ENCODE measurements at places on chromosomes 16 and 17.

GRCh38 chr17:7014995-7015958 lies 2.9 kb downstream of the RNASEK start:
- peak overlapping the region; percentile 94 for H3K4me3 ChIP-seq
- no peak for DNase-seq
- H3K27ac ChIP-seq = peak overlapping the region; percentile 97
- no peaks in the 10 kb centered on the region for H3K27me3 ChIP-seq
- H3K4me1 ChIP-seq = peaks cover 17% of the 10 kb centered on the region

DNA sequence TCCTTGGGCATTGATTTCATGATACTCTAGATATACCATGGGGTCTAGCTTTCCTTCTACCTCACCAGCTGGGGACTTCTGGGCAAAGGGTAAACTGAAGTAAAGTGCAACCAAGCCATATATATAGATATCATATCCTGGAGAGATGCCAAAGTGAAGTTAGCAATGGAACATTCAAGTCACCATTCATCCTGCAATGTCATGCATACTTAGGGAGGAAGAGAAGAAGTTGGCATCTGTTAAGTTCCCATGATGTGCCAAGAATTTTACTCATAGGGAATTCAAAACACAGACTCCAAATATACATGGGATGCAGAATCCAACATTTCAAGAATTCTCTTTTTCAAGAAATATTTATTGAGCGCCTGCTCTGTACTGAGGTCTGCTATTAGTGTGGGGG lies 399.8 kb downstream of the HS3ST4 start:
- DNase-seq = no peak
- H3K27me3 ChIP-seq = no peaks in the 10 kb centered on the region
- no peaks in the 10 kb centered on the region for H3K4me1 ChIP-seq
- H3K27ac ChIP-seq = no peak overlapping the region
- H3K36me3 ChIP-seq = no peaks in the 10 kb centered on the region

GRCh38 chr16:66401610-66402009 lies 25.5 kb upstream of the BEAN1 start:
- H3K27ac ChIP-seq = no peak overlapping the region
- no peak for DNase-seq
- H3K4me3 ChIP-seq = no peak overlapping the region
- H3K4me1 ChIP-seq = peaks cover under 1% of the 10 kb centered on the region
- H3K36me3 ChIP-seq = no peaks in the 10 kb centered on the region

- no peaks in the 10 kb centered on the region for H3K27me3 ChIP-seq
- no peak for DNase-seq
- H3K4me1 ChIP-seq = no peaks in the 10 kb centered on the region
- H3K27ac ChIP-seq = no peak overlapping the region
- no peaks in the 10 kb centered on the region for H3K36me3 ChIP-seq
These were observed 6.1 kb downstream of the GOT2 start for GRCh38 chr16:58727796-58728568.

- no peaks in the 10 kb centered on the region for H3K36me3 ChIP-seq
- no peak for DNase-seq
- no peaks in the 10 kb centered on the region for H3K4me1 ChIP-seq
- H3K27me3 ChIP-seq = no peaks in the 10 kb centered on the region
- no peak overlapping the region for H3K4me3 ChIP-seq
- H3K27ac ChIP-seq = no peak overlapping the region
These were observed 18.2 kb downstream of the HEATR6 start for GRCh38 chr17:60060474-60060873.

GRCh38 chr17:8922451-8922850 lies 43.1 kb downstream of the PIK3R5 start:
- DNase-seq = no peak
- H3K4me3 ChIP-seq = no peak overlapping the region
- no peaks in the 10 kb centered on the region for H3K4me1 ChIP-seq
- no peaks in the 10 kb centered on the region for H3K27me3 ChIP-seq
- no peaks in the 10 kb centered on the region for H3K36me3 ChIP-seq

DNA sequence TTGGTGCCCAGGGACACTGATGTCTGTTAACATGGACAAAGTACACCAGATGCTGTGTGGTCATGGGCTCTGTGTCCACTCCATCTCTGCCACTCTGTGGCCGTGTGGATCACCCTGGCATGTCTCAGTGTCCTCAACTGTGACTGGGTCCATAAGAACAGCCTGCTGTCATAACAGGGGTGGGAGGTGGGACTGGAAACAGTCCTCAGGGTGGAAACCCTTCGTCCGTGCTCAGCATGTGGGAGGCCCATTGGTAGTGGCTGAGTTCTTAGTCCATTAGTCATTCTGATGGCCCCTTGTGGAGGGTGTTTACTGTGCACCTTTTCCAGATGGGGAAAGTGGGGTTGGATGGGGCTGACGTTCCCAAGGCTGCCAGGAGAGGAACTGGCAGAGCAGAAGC lies 12.8 kb downstream of the FLYWCH2 start:
- DNase-seq = no peak
- no peaks in the 10 kb centered on the region for H3K4me1 ChIP-seq
- H3K36me3 ChIP-seq = no peaks in the 10 kb centered on the region
- H3K4me3 ChIP-seq = no peak overlapping the region
- no peaks in the 10 kb centered on the region for H3K27me3 ChIP-seq

DNA sequence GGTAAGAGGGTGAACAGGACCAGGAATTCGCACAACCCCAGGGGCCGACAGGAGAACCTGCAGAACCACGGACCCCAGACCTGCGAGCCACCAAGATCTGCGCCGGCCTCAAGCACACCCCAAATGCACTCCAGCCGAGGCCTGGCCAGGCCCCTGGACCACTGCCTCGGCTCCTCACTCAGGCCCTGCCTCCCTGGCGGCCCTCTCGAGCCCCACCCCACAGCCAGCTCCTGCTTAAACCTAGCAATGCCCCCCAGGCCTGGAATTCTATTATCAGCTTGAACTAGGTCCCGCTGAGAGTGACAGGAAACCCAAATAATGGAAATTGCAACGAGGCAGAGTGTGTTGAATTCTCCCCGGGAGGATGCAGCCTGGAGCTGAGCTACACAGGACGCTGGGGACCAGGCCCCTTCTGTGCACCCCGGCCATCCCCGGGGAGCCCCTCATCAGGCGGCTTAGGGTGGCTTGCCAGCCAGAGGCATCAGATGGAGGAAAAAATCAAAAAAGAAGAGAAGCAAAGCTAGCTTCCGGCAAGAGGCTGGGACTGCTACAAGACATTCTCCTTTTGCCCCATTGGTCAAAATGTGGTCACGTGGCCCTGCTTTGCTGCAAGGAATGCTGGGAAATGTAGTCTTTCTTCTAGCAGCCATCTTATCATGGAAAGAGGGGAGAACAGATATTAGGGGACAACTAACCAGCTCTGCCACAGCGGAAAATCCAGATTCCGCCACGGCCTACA lies 2.4 kb upstream of the ENPP7 start:
- H3K27me3 ChIP-seq = no peaks in the 10 kb centered on the region
- H3K4me3 ChIP-seq = peak overlapping the region; percentile 7
- H3K36me3 ChIP-seq = no peaks in the 10 kb centered on the region
- H3K4me1 ChIP-seq = no peaks in the 10 kb centered on the region

DNA sequence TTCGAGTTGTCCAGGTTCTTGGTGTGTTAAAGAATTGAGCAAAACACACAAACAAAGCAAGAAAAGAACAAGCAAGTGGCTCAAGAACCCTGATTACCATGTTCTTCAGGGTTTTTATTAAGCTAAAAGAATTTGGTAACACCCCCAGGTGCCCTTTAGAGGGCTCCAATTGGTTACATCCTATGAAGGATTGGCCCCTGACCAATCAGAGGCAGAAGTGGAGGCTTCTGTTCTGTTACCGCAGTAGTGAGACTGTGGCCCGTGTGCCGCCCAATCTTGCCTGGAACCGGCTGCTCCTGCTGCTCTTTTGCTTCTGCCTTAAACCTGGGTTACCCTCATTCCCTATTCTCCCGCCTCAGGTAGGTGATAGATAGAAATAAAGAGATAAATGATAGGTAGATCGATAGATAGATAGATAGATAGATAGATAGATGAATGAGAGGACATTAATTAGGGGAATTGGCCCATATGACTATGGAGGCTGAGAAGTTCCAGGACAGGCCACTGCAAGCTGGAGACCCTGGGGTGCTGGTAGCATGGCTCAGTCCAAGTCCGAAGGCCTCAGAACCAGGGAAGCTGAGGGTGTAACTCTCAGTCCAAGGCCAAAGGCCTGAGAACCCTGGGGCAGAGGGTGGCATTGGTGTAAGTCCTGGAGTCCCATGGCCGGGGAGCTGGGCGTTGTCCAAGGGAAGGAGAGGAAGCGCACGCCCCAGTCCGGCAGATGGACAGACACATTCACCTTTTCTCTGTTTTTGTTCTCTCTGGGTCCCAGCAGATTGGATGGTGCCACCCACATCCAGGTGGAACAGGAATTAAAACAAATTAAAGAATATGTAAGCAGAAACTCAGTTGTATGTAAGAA lies 3.5 kb upstream of the CA5A start:
- no peak overlapping the region for H3K4me3 ChIP-seq
- H3K27ac ChIP-seq = no peak overlapping the region
- no peak for DNase-seq
- H3K4me1 ChIP-seq = no peaks in the 10 kb centered on the region
- H3K36me3 ChIP-seq = no peaks in the 10 kb centered on the region

DNA sequence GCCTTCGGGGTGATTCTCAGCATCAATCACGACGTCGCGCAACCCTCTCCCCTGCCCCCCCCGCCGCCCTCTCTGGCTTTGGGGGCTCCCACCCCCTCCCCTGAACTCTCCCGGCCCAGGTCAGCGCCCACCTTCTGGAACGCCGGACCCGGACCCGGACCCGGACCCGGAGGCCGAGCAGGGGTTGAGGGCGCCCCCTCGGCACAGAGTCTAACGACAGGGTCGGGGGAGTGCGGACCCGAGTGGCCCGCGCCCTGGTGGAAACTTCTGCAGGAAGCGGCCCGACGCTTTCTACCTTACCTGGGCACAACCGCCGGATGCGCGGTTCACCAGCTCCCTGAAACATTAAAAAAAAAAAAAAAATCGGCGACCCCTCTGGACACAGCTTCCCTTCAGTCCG lies 16.2 kb downstream of the SALL1 start:
- no peak for DNase-seq
- H3K27me3 ChIP-seq = peaks cover 5% of the 10 kb centered on the region
- H3K4me3 ChIP-seq = no peak overlapping the region
- H3K4me1 ChIP-seq = no peaks in the 10 kb centered on the region
- no peaks in the 10 kb centered on the region for H3K36me3 ChIP-seq
- H3K27ac ChIP-seq = no peak overlapping the region

DNA sequence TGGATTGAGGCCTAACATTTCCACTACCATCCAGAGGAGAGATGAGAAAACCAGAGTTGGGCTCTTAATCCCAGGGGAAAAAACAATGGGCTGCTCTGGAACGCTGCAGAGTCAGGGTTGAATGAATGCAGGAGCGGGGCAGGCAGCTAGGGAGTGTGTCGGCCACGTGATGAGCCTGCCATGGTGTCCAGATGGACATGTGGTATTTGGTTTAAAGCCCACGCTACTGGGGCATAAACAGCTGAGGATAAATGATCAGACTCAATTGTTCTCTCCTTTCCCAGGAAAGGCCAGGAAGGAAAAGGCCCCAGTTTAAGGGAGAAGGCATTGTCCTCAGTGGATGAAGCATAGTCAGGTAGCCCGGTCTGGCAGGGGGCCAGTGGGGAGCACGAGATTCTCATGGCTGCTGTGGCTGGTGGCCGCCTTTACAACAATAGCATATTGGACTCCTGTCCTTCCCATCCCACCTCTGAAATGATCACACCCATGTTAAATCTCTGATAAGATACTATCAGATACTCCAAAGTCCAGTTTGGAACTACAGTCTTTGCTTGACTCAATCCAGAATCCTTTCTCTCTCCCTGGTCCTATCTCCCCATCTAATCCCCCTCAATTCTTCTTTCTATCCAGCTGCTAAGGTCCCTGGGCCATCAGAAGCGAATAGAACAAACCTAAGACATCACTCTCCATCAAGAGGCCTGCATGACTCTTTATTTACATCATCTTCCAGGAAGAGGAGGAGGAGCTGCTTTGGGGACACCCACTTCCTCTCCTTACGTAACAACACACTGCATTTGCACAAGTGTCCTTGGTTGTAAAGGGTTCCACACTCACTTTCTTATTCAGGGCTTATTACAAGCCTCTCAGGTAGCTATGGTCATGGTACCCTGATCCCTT lies 20.4 kb downstream of the CA4 start:
- H3K4me3 ChIP-seq = no peak overlapping the region
- no peak for DNase-seq
- H3K27ac ChIP-seq = no peak overlapping the region
- H3K36me3 ChIP-seq = no peaks in the 10 kb centered on the region
- no peaks in the 10 kb centered on the region for H3K4me1 ChIP-seq

DNA sequence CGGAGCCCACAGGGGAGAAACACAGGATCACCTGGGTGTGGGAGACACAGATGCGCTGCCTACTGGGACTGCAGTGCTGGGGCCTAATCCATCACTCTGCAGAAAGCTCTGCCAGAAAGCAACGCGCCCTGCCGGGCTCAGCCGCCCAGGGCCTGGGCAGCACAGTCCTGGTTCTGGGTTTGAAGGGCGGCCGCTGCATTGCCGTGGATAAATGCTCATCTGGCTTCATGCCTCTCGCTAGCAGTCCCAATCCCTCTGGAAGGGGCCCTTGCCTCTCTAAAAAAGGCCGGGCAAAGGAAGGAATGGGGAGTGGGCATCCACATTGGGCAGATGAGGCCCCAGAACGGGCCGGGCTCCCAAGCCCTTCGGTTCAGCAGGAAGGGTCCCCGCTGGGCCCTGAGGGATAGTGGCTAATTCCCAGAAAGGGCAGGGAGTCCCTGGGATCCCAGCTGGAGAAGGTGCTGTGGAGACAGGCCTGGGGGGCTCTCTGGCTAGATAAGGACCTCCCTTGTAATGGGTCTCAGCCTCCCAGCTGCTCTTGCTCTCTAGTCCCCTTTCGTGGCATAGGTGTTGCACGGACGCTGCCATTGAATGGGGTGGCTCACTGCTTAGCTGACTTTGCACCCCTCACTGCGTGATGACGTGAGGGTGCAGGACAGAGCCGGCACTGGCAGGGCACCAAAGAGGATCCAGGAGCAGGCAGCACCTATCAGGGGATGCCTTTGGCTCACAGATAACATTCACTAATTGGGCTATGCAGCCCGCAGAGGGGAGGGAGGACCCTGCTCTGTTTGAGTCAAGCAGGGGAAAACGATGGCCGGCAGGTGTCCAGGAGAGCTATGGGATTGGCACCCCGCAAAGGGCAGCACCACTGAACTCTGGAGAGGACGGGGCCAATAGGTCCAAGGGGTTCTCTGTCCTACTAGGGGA lies 88.6 kb downstream of the PGS1 start:
- H3K4me3 ChIP-seq = no peak overlapping the region
- H3K4me1 ChIP-seq = no peaks in the 10 kb centered on the region
- no peak for DNase-seq
- H3K27ac ChIP-seq = no peak overlapping the region
- no peaks in the 10 kb centered on the region for H3K36me3 ChIP-seq
- no peaks in the 10 kb centered on the region for H3K27me3 ChIP-seq

All from prostate gland (tissue), 2 donors.